ENCODE measurements at places on chromosomes 7 and 10. TPM values are rescaled to one million over a fixed set of nuclear protein-coding genes. Genes with fewer than 3 reads are reported as not detected.

DNA sequence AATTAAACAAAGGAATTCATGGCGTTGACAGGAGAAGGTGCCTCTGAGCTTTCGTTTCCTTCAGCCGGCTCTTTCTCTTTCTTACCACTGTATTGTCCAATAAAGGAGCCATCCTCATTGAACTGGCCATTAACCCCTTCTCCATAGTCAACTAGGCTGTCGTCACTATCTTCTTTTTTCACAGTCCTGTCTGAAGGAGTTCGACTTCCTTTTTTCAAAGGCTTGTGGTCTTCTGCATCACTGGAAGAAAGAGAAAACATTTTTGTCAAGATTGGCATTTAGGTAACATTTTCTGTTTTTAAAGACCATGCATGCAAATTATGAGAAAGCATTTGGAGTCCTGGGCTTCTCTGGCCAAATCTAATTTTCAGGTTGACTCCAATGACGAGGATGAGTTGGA, 19.7 kb upstream of the LAMB4 start:
- DNase-seq, result no peak

GRCh38 chr7:134730411-134730829, 49.0 kb upstream of the CALD1 start:
- DNase-seq, result no peak

GRCh38 chr10:50992356-50992901, 81.9 kb upstream of the PRKG1 start:
- no peak for DNase-seq

DNA sequence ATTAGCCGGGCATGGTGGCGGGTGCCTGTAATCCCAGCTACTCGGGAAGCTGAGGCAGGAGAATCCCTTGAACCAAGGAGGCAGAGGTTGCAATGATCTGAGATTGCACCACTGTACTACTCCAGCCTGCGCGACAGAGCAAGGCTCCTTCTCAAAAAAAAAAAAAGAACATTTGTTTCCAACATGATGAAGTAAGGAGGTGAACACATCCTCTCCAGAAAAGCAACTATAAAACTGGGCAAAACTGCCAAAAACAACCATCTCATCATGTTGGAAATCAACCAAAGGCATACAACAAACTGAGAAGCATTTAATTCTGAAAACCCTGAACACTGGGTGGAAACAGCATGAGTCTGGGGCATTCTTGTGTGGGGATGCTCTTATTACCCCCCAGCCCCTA, 14.3 kb downstream of the PRTFDC1 start:
- no peak for DNase-seq

- no peak for DNase-seq
Measured at GRCh38 chr10:36336315-36336714, 694.2 kb upstream of the FZD8 start.

DNA sequence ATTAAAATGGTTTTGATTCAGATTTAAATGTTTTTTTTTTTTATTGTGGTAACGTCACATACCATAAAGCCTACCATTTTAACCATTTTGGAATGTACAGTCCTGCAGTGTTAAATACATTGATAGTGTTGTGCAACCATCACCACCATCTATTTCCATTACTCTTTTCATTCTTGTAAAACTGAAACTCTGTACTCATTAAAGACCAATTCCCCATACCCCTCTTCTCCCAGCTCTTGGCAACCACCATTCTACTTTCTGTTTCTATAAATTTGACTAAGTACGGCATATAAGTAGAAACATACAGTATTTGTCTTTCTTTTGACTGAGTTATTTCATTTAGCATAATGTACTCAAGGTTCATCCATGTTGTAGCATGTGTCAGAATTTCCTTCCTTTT, 96.2 kb downstream of the EXOC4 start:
- DNase-seq, result no peak

DNA sequence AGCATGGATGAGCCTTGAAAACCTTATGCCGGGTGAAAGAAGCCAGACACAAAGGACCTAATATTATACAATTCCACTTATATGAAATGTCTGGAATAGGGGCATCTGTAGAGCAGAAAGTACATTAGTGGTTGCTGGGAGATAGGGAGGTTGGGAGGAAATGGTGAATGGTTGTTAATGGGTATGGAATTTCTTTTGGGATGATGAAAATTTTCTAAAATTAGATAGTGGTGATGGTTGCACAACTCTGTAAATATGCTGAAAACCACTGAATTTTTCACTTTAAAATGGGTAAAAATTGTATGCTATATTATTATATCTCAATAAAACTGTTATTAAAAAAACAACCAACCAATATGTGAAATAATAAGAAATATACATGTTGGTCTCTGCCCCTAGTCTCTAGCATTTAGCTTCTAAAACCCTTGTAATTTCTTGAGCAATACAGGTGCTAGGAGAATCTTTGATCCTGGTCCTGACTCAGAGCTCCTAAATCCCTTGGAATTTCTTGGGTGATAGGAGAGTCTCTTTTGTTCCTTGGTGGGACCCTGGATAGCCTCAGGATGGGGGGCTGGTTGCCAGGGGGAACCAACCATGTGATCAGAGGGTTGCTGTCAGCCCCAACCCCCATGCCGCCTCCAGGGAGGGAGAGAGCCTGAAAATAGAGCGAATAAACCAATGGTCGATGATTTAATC, 64.0 kb downstream of the TACR2 start:
- DNase-seq, result no peak

GRCh38 chr7:50657341-50657873, 92.2 kb upstream of the DDC start:
- DNase-seq, result no peak

GRCh38 chr7:158422196-158422886, 165.3 kb downstream of the PTPRN2 start:
- DNase-seq, result no peak

GRCh38 chr7:47283497-47284131, 298.3 kb downstream of the TNS3 start:
- DNase-seq, result no peak

- no peak for DNase-seq
Measured at GRCh38 chr7:150850273-150850672, 2.0 kb upstream of the AOC1 start.

DNA sequence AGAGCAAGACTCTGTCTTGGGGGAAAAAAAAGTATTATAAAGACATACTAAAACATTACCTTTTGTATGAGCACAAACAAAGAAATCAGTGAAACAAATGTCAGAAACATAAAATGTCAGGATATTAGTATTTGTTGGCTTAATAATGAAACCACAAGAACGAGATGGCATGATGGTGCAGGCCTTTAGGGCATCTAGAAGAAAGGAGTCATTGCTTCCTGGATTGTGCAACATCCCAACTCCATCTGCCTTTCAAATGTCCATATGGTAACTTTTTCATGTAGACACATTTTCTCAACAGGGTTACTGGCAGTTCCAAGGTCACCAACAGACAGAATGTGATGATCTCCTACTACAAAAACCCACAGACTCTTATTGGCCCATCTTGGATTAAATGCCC, 96.6 kb downstream of the ZNF248 start:
- DNase-seq, result no peak

GRCh38 chr10:20288060-20288459, 471.8 kb downstream of the PLXDC2 start:
- DNase-seq, result no peak

DNA sequence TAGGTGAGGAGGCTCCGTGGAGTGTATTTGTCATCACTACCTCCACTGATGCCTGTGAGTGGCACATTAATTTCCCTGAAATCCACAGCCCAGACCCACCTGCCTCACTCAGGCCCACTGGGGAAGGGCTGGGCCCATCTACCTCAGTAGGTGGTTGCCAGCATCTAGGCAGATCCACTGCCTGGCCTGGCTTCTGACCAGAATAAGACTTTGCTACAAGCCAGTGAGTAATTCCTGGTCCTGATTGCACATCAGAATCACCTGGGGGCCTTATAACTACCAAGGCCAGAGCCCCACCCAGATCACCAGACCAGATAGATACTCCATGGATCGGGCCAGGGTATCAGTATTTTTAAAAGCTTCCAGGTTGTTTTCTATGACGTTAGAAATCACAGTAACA, 37.5 kb upstream of the PLEKHA1 start:
- DNase-seq, result no peak

Gene SPDYE16
- total RNA-seq, result not detected

Gene LIPF
- total RNA-seq, result not detected

Gene PLPP4
- 1.9 TPM for total RNA-seq

Gene PNLIPRP3
- total RNA-seq, result 0.31 TPM
